ENCODE measurements at places on chromosomes 4 and X.

DNA sequence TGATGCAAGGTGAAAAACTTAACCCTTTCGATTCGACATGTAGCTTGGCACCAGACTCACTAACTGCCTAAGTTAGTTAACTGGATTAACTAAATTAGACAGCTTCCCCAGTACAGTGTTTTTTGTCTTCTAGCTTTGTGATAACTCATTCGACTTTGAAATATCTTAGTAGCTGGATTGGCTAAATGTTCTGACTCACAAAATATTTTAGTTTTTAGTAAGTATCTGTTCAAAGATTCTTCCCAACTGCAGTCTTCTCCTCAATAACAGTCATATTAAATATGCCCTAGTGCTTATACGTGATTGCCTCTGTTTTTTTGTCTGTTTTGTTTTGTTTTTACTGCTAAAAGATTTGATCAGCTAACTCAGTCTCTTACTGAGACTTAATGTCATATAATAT is 102.9 kb downstream of the KCNIP4 start:
- no peak for DNase-seq

DNA sequence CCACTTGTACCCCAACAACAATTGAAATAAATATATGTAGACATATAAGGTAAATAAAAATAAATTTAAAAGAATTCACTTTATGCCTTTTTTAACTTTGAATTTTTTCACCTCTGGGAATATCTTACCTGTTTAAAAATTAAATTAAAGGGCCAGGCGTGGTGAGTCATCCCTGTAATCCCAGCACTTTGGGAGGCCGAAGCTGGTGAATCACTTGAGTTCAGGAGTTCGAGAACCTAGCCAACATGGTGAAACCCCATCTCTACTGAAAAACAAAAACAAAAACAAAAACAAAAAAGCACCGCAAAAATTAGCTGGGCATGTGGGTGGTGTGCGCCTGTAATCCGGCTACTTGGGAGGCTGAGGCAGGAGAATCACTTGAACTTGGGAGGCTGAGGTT is 164.8 kb downstream of the AASDH start:
- DNase-seq: no peak

DNA sequence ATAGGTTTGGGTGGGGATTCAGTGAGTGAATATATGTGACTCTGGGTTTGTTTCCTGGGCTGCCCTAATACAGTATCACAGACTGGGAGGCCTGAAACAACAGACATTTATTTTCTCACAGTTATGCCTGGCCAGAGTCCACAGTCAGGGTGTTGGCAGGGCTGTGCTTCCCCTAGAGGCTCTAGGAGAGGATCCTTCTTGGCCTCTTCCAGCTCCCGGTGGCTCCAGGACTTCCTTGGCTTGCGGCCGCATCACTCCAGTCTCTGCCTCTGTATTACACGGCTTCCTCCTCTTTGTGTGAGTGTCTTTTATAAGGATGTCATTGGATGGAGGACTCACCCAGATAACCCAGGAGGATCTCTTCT is 5.2 kb upstream of the JAKMIP1 start:
- DNase-seq: no peak

DNA sequence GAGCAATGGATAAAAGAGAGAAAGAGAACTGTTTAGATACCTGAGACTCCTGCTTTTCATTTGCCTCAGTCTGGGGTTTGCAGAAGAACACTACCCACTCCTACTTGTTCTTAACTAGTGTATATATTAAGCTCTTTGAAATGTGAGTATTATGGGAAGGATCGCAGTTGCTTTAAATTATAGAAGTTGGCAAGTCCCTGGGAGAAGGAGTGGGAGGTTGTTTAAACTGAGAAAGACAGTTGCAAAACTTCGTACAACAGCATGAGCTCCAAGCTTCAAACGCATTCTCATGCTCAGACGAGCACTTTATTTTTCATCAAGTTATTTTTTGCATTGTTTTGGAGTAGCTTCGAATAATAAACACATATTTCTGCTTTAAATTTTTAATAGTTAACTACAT is 88.1 kb upstream of the C1QTNF7 start:
- no peak for DNase-seq

- DNase-seq: no peak
Measured at GRCh38 chrX:16671005-16671404, 21.0 kb downstream of the S100G start.

GRCh38 chrX:130321550-130321949 is 18.2 kb upstream of the SLC25A14 start:
- DNase-seq: no peak

DNA sequence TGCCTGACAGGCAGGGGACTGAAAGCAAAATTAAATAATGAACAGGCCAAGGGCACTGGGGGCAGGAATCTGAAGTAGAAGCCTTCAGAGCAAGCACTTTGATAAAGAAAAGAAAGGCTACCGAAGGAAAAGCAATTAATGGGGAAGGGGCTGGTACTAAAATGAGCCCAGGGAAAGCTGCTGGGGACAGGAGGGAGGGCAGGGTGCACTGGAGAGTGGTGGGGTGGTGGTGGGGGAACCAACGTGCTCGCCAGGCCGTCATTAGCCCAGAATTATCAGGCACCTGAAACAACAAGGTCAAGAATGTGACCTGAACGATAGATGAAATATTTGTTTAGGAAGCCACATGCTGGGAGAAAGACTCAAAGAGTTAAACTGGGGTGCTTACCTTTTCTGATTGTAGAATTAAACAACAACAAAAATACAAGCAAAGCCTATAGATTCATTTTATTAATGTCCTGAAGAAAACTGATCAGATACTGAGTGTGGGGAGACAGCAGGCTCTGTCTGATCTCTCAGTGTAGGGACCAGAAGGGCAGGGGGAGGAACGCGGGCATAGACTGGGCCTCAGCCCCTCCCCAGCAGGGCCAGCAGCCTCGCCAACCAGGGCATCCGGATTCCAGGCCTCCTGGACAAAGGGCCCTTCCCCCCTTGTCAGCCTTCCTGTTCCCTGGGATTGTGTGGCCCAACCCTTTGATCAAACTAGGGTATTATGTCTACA is 239.7 kb upstream of the KLF3 start:
- peak; percentile 54 for DNase-seq

GRCh38 chr4:815464-816146 is 10.3 kb downstream of the CPLX1 start:
- DNase-seq: peak; percentile 82
